ENCODE measurements at places on chromosomes 5 and 9. TPM values are rescaled to one million over a fixed set of nuclear protein-coding genes. Genes with fewer than 3 reads are reported as not detected.

Gene RAD23B
- 142 TPM for total RNA-seq

Gene IRX2
- not detected for total RNA-seq

Gene SH3PXD2B
- 0.80 TPM for total RNA-seq

Gene S100Z
- 0.23 TPM for total RNA-seq

DNA sequence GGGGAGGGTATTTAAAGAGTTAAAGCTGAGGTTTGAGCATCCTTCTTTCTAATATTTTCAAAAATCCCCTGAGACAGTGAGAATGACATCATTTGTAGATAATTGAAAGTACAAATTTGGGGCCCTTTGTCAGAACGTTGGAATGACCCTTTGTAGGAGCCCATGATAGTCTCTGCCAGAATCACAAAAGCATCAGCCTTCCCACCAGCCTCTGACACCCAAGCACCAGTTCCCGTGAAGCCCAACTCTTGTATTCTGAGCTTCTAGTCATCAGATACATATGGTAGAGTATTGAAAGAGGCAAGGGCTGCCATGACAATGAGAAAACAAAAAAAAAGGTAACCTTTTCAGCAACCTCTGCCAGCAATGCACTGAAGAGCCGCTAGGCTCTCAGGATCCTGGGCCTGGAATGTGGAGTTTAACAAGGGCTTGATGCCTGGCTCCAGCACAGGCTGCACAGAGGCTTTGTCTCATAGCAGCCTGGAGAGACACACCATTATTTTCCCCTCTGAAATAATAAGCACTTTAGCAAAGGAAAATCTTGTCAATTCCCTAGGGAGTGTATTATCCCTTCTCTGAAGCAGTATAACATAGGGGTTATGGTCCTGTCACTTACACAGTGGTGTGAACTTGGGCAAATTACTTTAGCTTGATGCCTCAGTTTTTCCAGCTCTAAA lies 114.4 kb downstream of the ZNF608 start:
- H3K27me3 ChIP-seq: peaks cover 48% of the 10 kb centered on the region
- DNase-seq: no peak
- H3K27ac ChIP-seq: no peak overlapping the region
- no peak overlapping the region for H3K4me3 ChIP-seq
- H3K36me3 ChIP-seq: no peaks in the 10 kb centered on the region

GRCh38 chr5:110414360-110414759 lies 312.1 kb downstream of the TMEM232 start:
- no peak overlapping the region for H3K4me3 ChIP-seq
- peaks cover 10% of the 10 kb centered on the region for H3K4me1 ChIP-seq
- no peak overlapping the region for H3K27ac ChIP-seq
- no peaks in the 10 kb centered on the region for H3K27me3 ChIP-seq

Data from activated naive CD8-positive, alpha-beta T cell treated with anti-CD3 and anti-CD28 coated beads for 36 hours (primary cell).